ENCODE measurements at places on chromosomes 11 and 22.

DNA sequence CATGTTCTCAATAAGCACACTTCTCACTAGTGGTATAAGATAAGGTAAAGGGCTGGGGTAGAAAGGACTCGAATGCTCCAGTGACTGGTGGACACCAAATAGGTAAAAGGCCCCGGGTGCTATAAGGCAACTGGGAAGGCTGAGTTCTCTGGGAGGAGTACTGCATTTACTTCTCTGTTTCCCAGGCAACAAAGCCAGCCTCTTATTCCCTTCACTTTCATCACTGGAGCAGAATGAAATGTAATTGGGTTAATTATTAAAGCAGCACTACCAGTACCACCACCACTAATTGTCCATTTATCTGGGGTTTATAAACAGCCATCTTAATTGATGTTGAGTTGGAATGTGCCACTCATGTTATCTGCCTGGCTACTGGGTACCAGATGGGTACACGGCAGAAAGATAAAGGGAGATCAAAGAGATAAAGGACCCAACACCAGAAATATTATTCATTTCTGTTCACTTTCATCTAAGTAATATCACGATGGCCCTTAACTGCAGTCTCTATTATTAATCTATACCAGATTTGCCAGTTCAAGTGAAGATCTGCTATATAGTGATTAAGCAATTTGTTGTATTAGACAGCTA lies 94.4 kb upstream of the CHRM4 start:
- no peak for DNase-seq

DNA sequence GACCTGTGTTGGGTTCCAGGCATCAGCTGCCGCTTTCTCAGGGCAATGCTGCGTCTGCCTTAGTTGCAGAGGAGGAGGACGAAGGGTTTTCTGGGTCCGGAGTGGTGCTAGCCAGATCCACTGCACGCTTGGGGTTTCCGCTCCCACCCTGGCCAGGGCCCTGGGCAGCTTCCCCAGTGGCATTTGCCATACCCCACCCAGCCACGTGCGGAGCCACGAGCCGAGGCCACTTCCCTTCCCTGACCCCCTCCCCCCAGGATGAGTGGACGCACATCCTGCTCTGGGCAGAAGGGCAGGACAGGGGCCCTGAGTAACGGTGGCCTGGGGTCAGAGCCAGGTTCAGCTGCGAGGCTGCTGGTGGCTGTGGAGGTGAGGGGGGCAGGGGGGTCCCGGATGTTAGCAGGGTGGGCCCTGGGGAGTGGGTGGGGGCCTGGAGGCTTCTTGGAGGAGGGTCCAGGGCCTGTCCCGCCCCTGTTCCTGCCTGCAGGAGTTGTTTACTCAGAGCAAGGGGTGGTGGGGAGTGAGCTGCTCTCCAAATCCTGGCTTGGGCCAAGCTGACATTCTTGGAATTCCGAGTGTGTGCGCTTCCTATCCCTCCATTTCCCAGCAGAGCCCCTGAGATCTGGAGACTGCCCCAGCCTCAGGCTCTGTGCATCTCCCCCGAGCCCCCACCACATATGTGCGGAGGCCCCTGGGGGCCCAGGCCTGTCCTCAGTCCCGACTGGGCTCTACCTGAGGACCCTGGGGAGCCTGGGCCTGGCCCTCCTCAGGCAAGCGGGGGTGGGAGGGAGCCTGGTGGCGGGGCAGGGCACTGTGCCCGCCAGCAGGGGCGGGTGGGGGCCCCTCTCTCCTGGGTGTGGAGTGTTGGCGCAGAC lies 1.4 kb downstream of the TSPAN4 start:
- DNase-seq: no peak

DNA sequence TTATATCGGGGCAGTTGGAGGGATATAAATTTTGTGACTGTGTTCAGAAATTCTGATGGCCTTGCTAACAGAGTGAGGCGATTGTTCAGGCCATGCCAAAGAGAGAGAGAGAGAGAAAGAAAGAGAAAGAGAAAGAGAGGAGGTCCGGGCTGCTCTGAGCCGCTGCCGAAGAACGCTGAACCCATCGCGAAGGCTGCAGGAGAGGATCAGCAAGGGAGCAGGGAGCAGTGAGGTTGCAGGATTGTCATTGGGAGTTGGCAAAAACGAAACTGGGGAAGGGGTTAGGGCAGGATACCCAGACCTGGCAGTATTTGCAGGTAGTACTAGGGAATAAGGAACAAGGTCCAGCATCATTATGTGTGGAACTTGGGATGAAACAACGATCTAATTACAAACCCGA lies 537.1 kb downstream of the INSC start:
- no peak for DNase-seq

DNA sequence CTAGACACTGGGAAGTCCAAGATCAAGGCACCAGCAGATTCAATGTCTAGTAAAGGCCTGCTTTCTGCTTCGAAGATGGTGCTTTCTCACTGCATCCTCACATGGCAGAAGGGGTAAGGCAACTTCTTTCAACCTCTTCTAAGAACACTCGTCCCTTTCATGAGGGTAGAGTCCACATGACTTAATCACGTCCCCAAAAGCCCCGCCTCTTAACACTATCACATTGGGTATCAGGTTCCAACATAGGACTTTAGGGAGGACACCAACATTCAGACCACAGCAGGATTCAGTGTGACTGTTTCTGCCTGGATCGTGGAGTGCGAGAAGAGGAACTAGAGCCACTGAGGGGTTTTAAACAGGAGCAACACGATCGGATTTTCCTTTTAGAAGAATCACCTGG lies 3.7 kb upstream of the TIRAP start:
- DNase-seq: no peak

GRCh38 chr11:122634501-122634900 lies 21.0 kb upstream of the UBASH3B start:
- no peak for DNase-seq

- DNase-seq: no peak
Observed at GRCh38 chr22:26442086-26442756, 13.2 kb downstream of the ASPHD2 start.

DNA sequence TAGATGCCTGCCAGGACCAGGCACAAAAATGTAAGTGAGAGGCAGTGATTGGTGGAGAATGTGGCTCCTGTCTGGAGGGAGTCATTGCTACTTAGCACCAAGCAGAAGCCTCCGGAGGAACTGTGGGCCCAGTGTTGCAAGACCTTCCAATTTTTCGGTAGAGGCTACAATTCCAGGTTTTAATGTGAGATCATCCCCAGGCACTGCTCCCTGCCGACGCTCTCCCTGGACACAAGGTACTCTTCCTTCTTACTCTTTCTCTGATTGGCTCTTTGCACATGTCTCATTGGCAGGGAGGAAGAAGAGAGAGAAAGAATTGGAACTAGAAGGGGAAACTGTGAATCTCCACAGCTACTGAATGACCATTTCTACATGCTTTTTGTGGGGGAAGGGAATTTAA lies 53.7 kb upstream of the EP300 start:
- no peak for DNase-seq

DNA sequence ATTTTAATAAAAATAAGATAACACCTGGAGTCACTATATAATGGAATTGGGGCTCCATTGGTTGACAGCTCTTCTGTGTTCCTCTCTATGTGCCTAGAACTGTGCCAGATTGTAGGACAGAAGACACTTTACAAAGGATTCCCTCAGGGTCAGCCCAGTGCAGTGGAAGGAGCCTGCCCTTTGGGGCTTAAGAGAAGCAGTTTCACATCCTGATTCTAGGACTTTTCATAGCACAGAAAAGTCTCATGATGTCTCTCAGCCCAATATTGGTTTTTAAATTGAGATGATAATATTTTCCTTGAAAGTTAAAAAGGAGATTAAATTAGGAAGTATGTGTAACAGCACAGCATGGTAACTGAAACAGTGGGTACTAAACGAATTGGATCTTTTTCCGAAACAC lies 7.1 kb downstream of the PLAAT4 start:
- DNase-seq: no peak

DNA sequence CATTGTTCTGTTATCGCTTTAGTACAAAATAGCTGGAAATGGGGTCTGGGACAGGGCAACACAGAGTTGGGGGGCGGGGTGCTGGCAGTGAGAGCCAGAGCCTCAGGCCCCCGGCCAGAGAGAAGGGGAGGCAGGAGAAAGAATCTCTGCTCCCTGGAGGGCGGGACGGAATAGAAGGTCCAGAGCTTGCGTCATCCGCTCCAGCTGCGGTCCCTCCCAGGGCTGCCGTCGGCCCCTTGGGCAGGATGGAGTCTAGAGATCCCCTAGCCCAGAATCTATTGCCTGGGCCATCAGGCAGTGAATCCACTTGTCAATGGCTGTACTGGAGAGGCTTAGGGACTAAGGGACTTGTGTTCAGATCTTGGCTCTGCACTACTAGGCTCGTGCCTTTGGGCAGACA lies 5.0 kb downstream of the TP53I11 start:
- DNase-seq: no peak

- no peak for DNase-seq
Observed at GRCh38 chr11:1878137-1879031, 13.3 kb downstream of the PRR33 start.

DNA sequence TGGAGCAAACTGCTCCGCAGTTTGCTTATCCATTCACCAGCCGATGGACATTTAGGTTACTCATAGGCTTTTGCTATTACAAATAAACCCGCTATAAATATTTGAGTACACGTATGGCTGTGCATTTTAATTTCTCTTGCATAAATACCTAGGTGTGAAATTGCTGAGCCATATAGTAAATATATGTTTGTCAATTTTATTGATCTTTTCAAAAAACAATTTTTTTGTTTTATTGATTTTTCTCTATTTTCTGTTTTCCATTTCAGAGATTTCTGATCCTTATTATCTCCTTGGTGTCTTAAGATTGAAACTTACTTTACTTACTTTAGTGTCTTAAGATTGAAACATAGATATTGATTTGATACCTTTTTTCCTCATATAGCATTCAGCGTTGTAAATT lies 4.5 kb downstream of the ZNF74 start:
- DNase-seq: no peak

GRCh38 chr11:58318532-58318931 lies 40.3 kb downstream of the OR5B17 start:
- DNase-seq: no peak

DNA sequence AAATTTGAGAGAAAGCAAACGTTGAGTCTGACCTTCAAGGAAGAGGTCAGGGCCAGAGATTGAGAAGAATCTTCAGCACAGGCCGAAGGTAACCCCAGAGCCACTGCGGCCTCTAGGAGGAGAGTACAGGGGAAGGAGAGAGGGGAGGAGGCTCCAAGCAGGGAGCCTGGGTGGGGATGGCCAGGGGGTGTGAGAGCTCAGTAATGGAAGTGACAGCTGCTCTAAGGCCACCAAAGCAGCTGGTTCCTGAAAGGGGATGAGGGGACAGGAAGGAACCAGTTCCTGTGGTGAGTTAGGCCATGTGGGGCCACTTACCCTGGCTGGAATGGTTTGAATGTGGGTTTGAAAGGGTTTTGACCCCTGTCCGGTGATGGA lies 46.1 kb downstream of the PISD start:
- no peak for DNase-seq

DNA sequence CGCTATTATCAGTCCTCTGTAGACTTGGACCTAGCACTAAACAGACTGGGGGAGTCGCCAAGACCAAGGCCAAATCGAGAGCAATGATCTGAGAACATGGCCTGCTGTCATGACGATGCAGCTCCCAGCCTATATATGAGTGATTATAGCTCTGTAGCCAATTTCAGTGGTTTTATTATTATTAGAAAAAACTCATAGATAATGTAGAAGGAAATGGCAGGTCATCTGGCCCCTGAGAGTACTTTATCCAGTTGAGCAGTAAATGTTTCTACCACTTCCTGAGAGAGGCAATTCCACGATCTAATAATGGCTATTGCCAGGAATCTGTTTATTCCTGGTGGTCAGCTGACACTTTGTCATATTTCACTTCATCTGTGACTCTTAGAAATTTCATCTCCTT lies 666.7 kb downstream of the OPCML start:
- no peak for DNase-seq

DNA sequence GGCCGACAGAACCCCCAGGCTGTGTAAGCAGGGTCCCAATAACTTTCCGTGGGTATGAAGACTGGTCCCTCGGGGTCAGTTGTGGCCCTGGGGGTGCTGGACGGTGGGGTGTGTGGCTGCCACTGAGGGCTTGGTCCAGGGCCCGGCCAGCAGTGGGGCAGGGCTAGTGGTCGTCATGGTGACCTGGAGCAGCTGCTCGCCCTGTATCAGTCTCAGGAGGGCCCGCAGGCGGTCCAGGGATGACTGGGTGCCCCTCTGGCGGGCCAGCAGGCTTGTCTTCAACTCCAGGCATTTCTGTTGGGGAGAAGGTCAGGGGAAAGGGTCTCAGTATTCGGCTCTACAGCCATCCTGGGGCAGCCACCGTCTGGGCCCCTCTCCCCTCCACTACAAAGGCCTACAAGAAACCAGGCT lies 126.8 kb downstream of the PHF21B start:
- no peak for DNase-seq

DNA sequence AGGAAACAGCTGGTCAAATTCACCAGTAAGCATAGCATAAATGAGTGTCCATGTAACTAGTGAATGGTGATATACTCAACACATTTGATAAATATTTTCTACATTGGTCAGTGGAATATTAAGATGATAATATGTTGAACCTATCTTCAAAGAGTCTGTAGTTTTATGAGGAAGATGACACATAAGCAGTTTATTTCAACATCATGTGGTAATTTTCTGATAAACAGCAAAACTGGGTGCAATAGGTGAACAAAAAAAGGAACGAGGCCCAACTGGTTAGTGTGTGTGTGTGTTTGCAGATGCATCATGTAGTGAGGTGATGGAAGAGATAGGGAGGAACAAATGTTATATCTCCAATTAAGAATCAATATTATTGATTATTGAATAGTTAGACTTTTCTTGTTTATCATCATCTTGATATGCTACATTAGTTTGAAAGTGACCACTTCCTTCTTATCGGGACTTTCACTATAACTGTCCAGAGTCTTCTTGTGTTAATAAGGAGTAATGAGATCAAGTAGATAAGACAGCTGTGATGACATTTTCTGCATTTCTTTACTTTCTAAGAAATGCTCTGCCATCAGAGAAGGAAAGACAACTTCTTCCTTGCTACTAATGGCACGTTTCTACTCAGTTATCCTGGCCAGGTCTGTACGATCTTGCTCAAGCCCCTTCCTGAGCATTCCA lies 270.7 kb downstream of the ETS1 start:
- DNase-seq: no peak

DNA sequence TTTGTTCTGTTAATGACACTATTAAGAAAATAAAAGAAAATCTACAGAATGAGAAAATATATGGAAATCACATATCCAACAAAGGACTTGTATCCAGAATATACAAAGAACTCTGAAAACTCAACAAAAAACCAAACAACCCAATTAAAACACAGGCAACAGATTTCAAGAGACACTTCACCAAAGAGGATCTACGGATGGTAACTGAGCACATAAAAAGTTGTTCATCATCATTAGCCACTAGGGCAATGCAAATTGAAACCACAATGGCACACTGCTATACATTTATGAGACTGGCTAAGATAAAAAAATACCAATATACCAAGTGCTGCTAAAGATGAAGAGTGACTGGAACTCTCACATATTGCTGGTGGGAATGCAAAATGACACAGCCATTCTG lies 34.5 kb upstream of the SLC25A1 start:
- DNase-seq: no peak
